Astrocyte (in vitro differentiated cells and primary cell): ENCODE measurements at places on chromosomes 7 and 10.

GRCh38 chr7:36667007-36667745 is 57.1 kb downstream of the AOAH start:
- peak; percentile 78 for DNase-seq

DNA sequence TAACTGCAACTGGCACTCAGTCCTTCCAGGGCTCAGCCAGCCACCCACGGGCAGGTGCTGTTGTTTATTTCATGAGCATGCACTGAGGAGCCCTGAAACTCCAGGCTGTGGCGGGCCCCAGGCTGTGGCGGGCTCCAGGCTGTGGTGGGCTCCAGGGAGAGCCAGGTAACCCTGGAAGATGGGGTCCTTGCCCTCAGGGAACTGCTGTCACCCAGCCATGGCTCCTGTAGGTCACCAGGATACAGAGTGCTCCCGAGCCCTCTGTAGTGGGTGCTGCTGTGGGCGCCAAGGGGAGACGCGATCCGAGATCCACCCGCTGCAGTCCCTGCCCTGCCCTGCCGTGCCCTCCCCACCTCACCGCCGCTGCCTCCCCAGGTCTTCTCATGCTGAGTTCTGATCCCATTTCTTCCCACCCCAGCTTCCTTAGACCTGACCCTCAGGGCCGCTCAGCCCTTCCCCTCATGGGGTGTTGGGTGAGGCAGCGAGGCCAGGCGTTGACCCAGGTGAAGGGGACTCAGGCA is 29.6 kb downstream of the LRRC27 start:
- DNase-seq: no peak

DNA sequence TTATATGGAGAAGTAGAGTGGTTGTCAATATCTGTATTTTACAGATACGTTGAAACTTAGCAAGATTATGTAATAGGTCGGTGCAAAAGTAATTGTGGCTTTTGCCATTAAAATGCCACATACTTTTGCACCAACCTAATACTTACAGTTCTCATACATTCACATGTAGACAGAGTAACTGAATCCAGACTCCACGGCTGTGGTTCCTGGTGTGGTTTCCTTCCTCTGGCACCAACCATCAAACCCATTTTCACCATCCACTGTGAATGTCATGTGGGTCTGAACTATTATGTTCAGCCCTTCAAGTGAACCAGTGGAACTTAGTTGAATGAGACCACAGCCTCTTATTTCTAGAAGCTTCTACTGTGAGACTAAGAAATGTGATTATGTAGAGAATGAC is 31.5 kb upstream of the SLIT1 start:
- DNase-seq: no peak

- no peak for DNase-seq
Observed at GRCh38 chr7:150965273-150965830, 12.8 kb downstream of the KCNH2 start.

DNA sequence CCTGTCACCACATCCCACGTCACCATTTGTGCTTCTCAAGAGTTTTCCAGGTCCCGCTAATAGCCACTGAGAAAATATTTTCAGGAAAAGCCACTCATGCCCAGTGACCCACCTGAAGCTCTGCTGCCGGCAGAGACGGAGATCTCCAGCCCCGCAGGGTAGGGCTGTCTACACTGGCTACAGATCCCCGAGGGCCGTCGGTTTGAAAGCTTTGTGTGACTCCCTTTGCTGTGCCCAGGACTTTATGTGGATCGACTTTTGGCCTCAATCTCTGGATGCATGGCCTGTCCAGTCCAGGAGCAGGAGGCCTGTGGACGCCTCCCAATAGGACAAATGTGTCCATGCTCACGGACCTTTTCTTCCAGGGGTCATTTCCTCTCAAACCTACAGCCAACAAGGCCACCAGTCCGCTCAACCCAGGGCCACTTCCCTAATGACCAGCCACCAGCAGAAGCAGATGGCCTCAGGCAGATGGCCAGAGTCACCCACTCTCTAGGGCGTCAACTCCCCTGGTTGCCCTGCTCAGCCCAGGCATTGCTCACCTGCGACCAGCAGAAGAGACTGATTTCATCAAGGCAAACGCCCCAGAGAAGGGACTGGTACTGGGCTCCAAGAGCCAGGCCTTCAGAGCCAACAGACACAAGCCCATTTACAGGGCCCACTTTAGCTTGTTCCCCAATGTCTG is 76.4 kb downstream of the OAT start:
- no peak for DNase-seq

DNA sequence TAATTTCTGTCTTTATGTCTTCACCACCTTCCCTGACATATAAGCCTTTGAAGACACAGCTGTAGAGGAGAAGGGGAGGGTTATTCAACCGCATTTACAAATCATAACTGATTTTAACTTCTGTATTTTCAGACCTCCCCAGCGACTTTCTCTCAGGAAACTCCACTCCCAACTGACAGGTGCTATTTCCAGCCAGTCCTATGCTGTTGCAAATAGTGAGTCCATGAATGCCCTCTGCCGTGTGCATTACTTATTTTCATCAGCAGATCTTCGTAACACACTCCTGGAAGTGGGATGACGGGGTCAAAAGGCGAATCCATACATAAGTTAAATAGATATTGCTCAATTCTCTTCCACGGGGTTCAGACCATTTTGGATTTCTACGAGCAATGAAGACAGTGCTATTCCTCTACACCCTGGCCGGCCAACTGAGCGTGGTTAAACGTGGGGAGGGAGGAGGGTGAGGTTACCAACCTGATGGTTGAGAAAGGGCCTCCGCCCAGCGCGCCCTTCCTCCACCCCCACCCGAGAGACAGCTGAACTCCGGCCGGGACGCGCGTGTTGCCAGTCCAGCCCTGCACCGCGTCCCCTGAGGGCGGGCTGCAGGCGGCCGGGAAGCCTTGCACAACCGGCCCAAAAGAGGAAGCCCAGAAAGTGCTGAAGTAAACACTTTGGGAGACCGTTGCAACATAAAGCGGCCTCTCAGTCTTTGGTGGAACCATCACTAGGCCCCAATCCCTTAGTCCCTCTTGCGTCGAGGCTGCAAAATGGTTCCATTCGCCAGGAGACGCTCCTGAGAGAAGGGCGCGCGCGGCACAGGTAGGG is at the start of gene APBB1IP:
Gene APBB1IP (plus strand): TSS at position 705 of the 825 bp plus-strand sequence. CDS start 53,986 bp downstream, outside the sequence.
- DNase-seq: no peak

GRCh38 chr10:75195035-75195763 is 15.4 kb upstream of the VDAC2 start:
- DNase-seq: peak; percentile 90

- no peak for DNase-seq
Observed at GRCh38 chr7:157587051-157587804, 250.4 kb downstream of the DNAJB6 start.

- DNase-seq: peak; percentile 11
Observed at GRCh38 chr7:35878351-35878750, 77.5 kb downstream of the SEPTIN7 start.

DNA sequence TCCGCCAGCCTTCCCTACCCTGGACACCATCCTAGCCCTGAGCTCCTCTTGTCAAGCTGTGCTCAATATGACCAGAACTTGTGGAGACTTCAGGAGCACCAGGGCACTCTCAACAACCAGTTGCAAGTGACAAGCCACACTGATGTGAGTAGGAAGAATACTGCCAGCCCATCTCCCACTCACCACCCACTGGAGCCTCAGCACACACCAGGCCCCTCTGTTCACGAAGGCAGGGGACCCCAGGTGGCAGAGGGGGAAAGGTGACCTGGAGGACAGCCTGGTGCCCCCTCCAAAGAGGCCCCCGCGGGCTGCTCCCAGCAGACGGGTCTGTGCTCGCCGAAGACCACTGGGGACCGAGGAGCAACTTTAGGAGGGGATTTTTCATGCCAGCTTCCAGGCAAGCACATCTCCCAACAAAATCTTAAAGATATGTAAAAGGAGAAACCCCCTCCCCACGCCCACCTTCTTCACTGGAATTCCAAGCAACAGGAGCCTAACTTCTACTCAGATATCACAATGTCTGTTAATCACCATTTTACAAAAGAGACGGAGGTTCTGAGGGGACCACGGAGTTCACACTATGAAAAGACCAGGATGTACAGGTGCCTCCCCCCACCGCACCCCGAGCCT is 1.0 kb downstream of the MMD2 start:
- no peak for DNase-seq

GRCh38 chr7:24283897-24284698 is at the start of gene NPY:
TSS of gene NPY (plus strand) at chr7:24284190. CDS start at chr7:24285241, 1,051 bp downstream.
- DNase-seq: no peak

DNA sequence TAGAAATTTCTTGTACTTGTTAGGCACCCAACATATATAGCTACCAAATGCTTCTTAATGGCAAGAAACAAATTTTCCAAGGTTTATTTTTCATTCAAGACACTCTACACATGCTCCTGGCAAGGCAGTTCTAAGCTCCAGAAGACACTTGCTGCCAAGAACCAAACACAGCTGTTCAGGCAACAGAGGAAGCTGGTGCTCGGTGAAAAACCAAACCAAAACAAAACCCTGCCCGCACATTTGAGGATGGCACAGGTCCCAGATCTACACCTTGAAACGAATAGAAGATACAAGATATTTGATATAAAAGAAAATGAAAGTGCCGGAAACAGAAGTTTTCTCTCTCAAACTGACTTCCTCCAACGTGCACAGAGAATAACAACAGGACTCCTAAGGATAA is 4.9 kb upstream of the DNTT start:
- no peak for DNase-seq

GRCh38 chr10:103295374-103296015 is 18.6 kb downstream of the INA start:
- peak; percentile 86 for DNase-seq

GRCh38 chr10:44132361-44133289 is 252.3 kb downstream of the CXCL12 start:
- no peak for DNase-seq

- no peak for DNase-seq
Observed at GRCh38 chr10:132203256-132204077, 16.7 kb downstream of the DPYSL4 start.

DNA sequence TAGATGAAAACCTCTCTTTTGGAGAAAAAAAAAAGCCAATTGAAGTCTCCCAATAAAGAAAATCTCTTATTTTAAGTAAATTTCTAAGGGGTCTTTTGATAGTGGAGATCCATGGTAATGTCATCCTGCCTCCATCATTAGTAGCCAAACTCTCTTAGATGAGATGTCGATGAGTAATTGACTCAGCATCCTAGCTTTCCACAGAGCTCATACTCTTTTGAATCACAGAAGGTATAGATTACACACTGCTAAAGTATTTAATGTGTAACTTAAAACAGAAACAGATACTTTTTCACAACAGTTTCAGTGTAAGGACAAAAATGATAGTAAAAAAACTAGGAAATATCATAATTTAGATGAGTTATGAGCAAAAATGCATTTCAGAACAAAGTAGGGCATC is 19.4 kb downstream of the MAGI2 start:
- peak; percentile 47 for DNase-seq

- no peak for DNase-seq
Observed at GRCh38 chr10:73413108-73413527, 740 bp downstream of the ANXA7 start.

- peak; percentile 46 for DNase-seq
Observed at GRCh38 chr7:116561697-116562483, 37.1 kb downstream of the CAV1 start.

- no peak for DNase-seq
Observed at GRCh38 chr7:124086843-124087242, 54.0 kb upstream of the TMEM229A start.
